ENCODE measurements at places on chromosomes 6 and 20. TPM values are rescaled to one million over a fixed set of nuclear protein-coding genes. Genes with fewer than 3 reads are reported as not detected.
A peak's percentile ranks its signal among the peaks of the same experiment; 100 is the strongest.

DNA sequence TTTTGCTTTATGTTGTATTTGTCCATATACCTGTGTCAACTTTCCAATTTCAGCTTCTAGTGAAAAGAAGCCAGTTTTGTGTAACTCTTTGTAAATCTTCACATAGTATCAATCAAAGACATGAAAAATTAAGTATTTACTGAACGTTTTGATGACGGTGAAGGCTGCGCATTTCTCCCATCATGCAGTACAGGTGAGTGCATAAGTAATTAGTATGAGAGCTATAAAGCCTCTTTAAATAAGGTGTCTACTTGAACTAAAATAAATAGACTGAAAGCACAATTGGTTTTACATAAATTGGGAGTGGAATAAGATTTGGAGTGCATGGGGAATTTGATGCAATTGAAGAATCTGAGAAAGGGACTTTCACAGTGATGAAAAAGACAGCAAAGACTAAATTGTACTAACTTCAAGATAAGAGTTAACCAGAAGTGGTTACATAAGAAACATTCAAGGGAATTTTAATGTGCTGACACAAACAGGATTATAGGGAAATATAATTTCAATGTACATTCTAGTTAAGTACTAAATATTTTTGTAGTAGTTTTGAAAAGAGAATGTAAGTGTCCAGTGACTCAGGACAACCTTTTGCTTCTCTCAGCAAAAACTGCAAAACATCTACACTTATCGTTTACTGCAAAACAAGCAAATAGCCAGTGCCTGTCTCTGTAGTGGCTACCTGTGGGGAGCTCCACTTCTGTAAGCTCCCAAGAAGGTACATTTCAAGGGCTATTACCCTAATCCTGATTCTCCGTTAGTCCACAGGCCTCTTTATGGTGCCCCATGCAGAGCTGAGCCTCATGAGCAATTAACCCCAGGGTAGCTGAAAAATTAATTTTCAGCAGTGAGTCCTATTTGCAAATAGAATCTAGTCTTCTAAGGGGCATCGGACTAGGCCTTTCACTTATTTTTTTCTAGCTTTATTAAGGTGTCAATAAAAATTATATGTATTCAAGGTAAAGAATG lies 13.0 kb downstream of the TENT5A start:
- no peak for DNase-seq

- no peak for DNase-seq
Measured at GRCh38 chr6:87851674-87852299, 149.8 kb upstream of the AKIRIN2 start.

DNA sequence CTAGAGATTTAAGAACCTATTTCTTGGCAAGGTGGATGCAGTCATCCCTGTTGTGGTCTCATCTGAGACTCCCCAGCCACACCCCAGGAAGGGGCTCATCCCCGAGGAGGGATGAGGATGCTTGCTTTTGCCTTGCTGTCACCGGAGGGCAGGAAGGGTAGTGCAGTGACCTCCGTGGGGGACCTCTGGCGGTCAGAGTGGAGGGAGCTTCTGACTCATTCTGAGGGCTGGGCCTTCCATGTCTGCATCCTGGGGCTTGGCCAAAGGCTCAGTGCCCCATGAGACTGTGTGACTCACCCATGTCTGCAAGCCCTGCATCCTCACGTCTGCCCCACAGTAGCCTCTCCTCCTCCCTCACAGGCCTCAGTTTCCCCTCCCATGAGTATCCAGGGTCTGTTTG lies 38.7 kb downstream of the UQCC2 start:
- peak; percentile 66 for DNase-seq

Gene CDH4
- total RNA-seq = 11.2 TPM

DNA sequence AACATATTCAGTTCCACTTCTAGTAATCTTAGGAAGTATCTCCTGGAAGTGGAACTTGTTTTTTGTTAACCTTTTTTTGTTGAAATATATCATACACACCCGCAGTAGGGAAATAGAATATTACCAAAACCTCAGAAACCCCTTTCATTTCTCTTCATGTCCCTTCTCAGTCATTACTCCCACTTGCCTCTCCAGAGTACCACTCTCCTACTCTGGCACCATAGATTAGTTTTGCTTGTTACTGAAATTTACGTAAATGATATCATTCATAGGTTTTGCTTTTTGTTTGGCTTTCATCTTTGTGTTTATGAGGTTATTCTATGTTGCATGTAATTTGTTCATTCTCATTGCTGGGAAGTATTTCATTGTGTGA lies 52.8 kb downstream of the ZFAND3 start:
- DNase-seq = no peak

Gene BMP6
- 2.3 TPM for total RNA-seq

DNA sequence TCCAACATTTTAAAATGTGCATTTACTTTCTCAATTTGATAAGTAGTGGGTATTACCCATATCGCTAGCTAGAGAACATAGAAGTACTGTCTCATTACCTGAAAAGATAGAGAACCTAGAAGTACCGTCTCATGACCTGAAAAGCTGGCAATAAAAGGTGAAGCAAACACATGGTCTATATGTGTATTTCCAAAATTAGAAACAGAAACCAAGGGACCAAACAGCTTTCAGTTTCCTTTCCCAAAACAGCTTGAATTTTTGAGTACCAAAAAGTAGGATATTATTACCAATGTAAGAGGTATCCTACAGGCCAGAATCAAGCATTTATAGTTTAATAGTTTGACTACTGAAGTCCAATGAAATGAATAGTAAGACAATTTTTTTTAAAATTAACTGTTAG lies 77.2 kb downstream of the KIF13A start:
- no peak for DNase-seq

DNA sequence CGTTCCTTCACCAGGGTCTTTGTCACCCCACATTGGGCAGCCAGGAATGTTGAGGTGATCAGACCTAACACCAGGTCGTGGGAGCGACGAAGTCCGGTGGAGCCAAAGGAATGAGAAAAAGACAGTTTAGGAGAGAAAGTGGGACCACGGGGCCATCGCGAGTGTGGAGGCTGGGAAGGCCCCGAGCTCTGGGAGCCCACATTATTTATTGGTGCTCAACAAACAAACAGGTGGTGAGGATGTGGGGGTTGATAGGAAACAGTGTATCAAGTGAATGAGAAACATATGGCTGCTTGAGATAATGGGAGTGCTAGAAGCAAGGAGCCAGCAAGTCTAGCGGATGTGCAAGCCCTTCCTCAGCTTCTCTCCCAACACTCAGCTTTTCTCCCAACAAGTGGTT lies 287.1 kb upstream of the SGK1 start:
- no peak for DNase-seq

DNA sequence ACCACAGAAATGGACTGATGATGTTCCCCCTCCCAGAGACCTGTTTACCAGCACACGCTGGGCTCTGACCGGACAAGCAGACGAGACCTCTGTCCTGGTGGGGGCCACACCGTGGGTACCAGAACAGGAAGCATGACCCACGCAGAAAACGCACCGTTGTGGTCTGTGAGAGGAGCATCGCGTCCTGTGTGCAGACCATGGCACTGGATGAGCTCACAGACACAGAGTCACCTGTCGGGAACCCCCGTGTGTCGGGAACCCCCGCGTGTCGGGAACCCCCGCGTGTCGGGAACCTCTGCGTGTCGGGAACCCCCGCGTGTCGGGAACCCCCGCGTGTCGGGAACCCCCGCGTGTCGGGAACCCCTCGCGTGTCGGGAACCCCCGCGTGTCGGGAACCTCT lies 37.4 kb downstream of the MYT1 start:
- DNase-seq = no peak

DNA sequence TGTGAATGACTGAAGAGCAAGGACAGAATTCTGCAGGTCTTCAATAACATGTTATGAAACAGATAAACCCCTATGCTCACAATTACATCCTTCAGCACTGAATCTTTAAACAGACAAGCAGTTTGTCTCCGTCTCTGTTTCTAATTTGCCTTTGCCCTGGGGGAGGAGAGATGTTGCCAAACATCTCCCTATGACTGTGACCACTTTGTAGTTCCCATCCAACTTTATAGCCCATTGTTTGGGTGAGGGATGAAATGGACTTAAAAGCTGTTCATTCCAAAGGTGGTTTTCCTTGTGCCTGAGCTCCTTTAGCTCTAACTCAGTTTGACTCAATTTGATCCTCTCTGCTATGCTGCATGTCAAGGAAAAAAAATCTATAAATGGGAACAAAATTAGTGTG lies 19.5 kb upstream of the ADTRP start:
- DNase-seq = no peak

- no peak for DNase-seq
Measured at GRCh38 chr6:167093922-167094432, 28.9 kb upstream of the CCR6 start.

Gene RTF2
- 56.0 TPM for total RNA-seq

DNA sequence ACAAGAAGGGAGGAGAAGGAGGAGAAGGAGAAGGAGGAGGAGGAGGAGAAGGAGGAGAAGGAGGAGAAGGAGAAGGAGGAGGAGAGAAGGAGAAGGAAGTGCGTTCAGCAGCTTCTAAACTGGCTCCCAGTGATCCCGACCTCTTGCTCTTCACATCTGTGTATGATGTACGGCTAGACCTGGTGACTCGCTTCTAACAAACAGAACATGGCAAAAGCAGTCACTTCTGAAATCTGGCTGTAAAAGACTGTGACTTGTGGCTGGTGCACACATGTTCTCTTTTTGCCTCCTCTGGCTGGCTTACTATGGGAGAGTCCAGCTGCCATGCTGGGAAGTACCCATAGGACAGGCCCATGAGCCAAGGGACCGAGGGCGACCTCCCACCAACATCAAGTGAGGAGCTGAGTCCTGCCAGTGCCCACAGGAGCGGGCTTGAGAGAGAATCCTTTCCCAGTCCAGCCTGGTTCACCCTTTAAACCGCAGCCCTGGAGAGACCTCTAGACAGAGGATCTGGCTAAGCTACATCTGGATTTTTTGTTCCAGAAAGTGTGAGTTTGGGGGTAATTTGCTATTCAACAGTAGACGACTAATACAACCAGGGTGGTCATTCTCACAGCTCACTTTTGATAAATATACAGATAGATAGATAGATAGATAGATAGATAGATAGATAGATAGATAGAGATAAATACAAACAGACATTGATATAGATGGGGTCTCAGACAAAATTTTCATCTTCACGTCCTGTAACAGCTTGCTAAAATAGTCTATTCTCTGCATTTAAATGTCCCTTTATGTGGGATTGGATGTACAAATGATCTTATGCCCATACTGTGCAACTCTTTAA lies 42.3 kb downstream of the RPP40 start:
- DNase-seq = no peak

- no peak for DNase-seq
Measured at GRCh38 chr6:149761438-149761837, 11.9 kb downstream of the PCMT1 start.

Gene ADTRP
- 3.1 TPM for total RNA-seq

GRCh38 chr20:52129611-52130010 lies 62.0 kb downstream of the ZFP64 start:
- no peak for DNase-seq

GRCh38 chr6:96899019-96899418 lies 1.3 kb upstream of the NDUFAF4 start:
- peak; percentile 37 for DNase-seq

- DNase-seq = no peak
Measured at GRCh38 chr6:6942831-6943230, 164.9 kb upstream of the RREB1 start.

Gene MYBL2
- total RNA-seq = 66.7 TPM

DNA sequence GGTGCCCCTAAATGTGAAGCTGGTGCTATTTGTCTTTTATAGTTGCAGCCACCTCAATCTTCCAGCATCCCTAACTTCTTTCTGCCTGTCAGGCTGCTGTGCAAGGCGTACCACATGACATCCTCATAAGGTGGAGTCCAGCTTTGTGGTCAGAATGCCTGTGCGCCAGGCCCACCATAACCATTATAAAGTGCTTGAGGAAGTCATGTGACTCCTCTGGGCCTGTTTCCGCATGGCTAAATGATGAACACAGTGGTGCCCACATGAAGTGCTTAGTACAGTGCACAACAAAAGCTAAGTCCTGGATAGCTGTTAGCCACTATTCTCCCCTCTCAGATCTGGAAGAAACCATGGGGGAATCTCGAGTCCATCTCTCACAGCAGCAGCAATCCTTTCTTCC lies 75.6 kb downstream of the INSM1 start:
- no peak for DNase-seq

Gene AVP
- not detected for total RNA-seq
